Thoracic aorta (tissue), 2 donors: ENCODE measurements at places on chromosomes 2 and 18.

DNA sequence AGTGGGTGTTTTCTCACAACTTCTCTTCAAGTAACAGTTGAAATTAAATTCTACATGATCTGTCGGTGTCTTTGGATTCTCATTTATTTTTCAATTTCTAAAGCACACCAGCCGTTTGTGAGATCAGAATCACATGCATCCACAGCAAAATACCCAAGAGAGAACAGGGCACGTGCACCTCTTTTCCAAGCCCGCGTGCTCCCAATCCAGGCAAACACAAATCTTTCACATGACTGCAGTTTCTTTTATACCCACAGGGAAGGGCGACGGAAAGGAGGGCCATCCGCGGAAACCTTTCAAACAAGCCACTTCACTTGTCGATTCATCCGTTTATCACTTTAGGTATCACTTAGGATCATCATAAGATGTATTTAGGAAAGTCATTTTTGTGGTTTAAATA lies 13.0 kb upstream of the DAPL1 start:
- DNase-seq, result no peak

GRCh38 chr2:26493566-26493965 lies 15.6 kb upstream of the OTOF start:
- DNase-seq, result no peak

GRCh38 chr18:56748698-56749268 lies 97.6 kb downstream of the WDR7 start:
- no peak for DNase-seq

DNA sequence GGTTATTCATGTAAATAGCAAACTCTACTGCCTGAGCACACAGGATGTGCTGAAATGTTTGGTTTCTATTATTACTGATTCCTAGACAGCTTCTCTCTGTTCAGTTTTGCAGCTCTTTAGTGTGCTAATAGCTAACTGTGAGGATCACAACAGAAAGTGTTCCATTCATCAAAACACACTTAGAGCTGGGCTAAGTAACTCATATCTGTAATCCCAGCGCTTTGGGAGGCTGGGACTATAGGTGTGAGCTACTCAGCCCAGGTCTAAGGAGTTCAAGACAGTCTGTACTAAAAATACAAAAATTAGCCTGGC lies 63.2 kb downstream of the MOGAT1 start:
- no peak for DNase-seq

DNA sequence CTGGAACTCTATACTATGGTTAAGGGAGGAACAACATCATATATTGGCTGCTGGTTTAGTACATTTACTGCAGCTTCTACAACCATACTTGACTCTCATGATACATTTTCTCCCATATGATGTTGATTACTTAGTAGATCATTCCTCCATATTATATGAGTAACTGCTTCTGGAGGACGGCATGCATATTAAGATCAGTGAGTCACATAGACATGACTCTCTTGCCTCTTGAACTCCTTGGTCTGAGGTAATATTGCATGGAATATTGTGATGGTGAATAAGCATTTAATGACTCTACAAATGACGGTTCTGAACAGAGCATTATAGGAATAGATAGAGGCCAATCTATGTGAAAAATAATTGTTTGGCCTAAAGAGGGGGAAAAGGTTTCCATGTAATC lies 418.8 kb upstream of the SPHKAP start:
- DNase-seq, result no peak

GRCh38 chr2:180597179-180597578 lies 383.2 kb upstream of the UBE2E3 start:
- DNase-seq, result no peak

GRCh38 chr2:105100046-105100840 lies 62.4 kb downstream of the MRPS9 start:
- no peak for DNase-seq

DNA sequence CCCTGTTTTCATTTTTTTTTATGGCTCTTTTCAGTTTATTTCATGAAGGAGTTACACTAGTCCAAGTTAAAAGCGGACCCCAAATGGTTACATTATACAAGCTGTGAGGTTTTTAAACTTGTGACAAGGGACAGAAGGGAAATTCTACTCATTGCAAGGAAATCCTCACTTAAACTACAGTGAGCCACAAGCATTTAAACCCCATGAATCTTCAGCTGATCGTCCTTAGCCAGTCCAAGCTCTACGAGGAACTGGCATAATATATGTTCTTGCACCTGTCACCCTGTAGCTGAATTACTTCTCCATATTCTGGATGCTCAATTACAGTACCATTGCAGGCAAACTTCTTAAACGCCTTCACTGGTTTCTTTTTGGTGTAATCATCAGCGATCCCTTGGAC lies 64.5 kb downstream of the ASAP2 start:
- DNase-seq, result no peak

- no peak for DNase-seq
Observed at GRCh38 chr2:75177427-75177826, 21.9 kb downstream of the TACR1 start.

- no peak for DNase-seq
Observed at GRCh38 chr2:180449171-180449915, 442.2 kb upstream of the CWC22 start.

DNA sequence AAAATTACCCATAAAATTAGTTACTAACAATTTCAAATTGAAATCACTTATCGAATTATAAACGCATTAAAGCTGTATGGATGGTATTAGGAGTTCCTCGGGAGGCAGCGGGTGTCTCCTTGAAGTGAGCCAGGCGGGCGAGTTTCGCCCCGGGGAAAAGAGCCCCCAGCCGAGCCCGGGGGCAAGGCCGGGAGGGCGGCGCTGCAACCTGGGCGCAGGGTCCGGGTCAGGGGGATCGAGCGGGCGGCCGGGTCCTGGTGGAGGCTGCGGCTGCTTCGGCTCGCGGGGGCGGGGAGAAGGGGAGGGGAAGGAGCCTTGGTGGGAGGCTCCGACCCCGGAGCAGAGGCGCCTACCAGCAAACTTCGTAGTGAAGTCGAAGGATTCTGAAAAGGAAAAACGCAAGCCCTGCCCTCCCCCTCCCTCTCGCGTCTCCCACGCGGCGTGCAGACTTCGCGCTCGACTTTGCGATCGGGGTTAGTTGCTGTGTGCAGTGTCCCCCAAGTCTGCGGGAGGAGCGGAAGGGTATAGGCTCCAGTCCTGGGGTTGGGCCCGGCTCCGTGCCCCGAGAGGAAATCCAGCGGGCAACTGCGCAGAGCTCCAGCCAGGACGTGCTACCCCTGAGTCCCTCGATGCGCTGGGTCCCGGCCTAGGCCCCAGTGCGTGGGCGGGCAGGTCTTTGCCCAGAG lies 140.8 kb downstream of the MEIS1 start:
- no peak for DNase-seq

- DNase-seq, result no peak
Observed at GRCh38 chr18:10752382-10752781, 226.6 kb downstream of the NAPG start.

- no peak for DNase-seq
Observed at GRCh38 chr2:13504808-13505207, 788.1 kb downstream of the TRIB2 start.

GRCh38 chr18:76491776-76492668 lies 3.0 kb downstream of the ZNF516 start:
- no peak for DNase-seq

- no peak for DNase-seq
Observed at GRCh38 chr2:18829251-18829902, 240.0 kb upstream of the NT5C1B start.

DNA sequence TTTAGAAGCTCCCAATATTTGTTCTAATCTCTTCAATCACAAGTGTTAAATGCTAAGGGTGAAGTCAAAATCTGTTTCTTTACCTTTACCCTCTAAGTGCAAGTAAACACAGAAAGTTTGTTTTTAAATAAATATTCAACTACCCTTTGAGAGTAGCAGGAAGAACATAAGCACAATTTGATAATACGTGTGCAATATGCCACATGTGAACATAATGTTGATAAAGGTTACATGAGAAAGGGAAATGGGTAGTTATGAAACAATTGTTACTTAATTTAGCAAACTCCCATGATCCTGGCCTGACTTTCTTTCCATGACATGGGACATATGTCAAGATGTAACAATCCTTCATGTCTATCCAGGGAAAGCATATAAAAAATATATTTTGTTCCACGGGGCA lies 7.1 kb downstream of the SPRED2 start:
- DNase-seq, result no peak

- DNase-seq, result no peak
Observed at GRCh38 chr2:172340394-172340793, 87.0 kb upstream of the ITGA6 start.

- DNase-seq, result no peak
Observed at GRCh38 chr2:101328474-101329007, 20.0 kb upstream of the RNF149 start.

DNA sequence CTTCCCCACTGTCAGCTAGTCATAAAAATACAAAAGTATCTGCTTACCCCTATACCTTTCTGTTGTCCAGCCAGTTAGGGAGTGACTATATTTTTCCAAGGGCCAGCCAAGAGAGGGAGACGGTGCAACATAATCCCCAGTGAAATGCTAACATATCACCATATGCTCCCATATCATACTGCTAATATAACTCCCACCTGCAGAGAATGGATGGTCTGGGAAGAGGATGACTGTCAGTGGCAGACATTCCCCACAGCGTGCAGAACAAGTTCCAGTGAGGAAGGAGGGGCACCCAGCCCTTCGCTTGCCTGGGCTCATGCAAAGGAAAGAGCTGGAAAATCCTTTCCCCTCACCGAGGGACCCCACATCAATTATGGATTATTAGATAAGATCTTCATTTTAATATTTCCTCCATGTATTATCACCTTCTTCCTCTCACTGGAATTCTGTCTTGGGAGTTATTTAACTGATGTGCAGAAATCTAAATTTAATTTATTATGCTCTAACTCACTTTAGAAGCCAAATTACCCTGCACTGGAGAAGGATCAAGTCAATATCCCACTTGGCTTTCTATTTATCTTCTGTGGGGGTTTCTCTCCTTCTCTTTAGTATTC lies 135.6 kb downstream of the GALNT14 start:
- DNase-seq, result no peak

GRCh38 chr2:99878581-99879350 lies 263.6 kb downstream of the AFF3 start:
- DNase-seq, result no peak

- DNase-seq, result no peak
Observed at GRCh38 chr2:5183031-5183430, 509.2 kb upstream of the SOX11 start.

DNA sequence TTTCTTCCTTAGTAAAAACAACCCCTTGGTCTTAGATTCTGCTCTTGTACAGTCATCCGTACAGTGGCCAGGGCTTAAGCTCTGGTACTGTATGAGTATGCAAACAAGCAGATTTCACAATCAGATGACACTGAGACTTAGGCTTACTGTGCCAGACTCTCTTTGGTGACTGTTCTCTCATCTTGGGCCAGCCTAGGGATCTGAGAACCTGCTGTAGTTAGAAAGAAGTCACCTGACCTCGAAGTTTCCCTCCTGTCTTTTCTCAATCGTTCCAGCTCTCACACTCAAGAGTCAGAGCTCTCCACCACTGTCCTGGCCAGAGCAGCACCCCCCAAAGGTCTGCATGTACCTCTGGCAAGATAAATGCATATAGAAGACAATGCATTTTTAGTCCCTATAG lies 63.2 kb downstream of the ZEB2 start:
- DNase-seq, result peak; percentile 38

DNA sequence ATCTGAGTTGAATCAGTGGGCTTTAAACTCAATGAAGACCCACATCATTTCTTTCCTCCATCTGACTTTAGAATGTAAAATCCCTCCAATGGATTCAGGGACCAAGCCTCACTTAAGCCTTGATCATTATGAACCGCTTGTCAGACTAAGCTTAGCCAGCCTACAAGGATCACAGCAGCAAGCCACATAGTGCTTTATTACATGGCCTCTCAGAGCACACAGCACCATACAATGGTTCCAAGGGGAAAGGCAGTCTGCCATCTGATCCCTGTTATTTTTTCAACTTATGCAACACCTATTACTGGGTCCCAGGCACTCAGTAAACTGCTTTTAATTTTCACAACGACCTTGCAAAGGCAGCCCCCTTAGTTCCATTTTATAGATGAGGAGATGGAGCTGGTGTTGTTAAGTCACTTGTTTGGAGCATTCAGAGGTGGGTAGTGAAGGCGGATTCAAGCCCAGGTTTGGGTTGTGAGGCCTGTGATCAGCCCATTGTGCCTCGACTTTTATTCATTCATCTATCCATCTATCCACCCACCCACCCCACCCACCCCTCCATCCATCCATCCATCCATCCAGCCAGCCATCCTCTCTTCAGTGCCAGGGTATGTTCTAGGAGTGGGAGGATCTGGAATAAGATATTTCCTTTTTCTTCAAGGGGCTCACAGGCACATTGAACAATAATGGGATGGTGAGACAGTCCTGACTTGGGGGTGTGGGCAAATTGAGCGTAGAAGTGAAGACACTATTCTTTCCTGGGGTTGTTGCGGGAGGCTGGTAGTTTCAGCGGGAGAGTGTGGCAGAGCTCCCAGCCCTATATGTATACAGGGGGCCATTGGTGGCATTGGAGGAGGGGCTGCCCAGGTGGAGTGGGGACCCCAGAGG lies 141.2 kb downstream of the MYCN start:
- DNase-seq, result no peak

- DNase-seq, result no peak
Observed at GRCh38 chr2:44480068-44480467, 118.3 kb downstream of the CAMKMT start.

DNA sequence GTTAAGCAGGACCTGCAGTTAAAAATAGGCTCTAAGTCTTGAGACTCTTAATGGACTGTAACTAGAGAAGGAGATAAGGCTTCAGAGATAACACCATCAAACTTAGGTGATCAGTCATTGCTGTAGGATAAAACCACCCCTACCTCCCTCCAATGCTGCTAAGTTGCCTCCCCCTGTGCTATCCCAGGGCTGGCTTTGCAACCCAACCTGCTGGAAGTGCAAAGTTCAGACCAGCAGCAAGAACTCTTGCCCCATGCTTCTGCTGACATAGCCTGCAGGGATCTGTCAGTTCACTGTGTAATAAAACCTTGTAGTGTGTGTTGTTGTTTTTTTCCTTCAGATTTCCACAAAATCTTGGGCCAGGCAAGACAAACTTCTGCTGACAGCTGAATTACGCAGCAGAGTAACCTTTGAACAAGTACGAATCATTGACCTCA lies 57.4 kb upstream of the EPB41L3 start:
- no peak for DNase-seq
